ENCODE measurements at places on chromosomes 16 and 17.
A peak's percentile ranks its signal among the peaks of the same experiment; 100 is the strongest.

DNA sequence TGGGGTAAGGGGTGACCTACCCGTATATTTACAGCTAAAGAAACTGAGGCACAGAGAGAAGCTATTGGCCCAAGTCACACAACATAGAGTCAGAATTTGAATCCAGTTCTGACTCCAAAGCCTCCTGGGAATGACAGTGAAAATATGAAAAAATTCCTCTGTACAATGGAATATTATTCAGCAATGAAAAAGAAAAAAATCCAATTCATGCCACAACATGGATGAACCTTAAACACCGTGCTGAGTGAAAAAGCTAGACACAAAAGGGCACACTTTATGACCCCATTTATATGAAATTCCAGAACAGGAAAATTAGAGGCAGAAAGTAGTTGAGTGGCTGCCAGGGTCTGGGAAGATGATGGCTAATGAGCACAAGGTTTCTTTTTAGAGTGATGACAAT is 75.4 kb downstream of the LITAF start:
- no peak for DNase-seq

- DNase-seq = no peak
Observed at GRCh38 chr17:61408151-61409041, 8.8 kb downstream of the TBX2 start.

GRCh38 chr16:66873685-66874055 is 6.6 kb upstream of the PDP2 start:
- no peak for DNase-seq

- DNase-seq = no peak
Observed at GRCh38 chr17:57714665-57715180, 30.4 kb downstream of the CCDC182 start.

DNA sequence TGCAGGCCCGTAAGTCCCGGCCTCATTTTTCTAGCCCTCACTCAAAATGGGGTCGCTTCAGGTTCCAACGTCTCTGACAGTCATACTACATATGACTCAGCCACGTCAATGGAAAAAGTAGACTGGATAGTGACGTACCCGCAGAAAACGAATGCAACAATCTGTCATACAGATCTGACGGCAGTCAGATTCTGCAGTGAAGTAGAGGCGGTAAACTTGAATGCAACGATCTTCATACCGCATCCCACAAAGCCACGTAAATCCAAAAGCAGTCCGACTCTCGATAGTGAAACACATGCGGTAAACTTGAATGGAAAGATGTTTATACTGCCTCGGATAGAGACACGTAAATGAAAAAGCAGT is 38.4 kb upstream of the ARL4D start:
- DNase-seq = no peak

DNA sequence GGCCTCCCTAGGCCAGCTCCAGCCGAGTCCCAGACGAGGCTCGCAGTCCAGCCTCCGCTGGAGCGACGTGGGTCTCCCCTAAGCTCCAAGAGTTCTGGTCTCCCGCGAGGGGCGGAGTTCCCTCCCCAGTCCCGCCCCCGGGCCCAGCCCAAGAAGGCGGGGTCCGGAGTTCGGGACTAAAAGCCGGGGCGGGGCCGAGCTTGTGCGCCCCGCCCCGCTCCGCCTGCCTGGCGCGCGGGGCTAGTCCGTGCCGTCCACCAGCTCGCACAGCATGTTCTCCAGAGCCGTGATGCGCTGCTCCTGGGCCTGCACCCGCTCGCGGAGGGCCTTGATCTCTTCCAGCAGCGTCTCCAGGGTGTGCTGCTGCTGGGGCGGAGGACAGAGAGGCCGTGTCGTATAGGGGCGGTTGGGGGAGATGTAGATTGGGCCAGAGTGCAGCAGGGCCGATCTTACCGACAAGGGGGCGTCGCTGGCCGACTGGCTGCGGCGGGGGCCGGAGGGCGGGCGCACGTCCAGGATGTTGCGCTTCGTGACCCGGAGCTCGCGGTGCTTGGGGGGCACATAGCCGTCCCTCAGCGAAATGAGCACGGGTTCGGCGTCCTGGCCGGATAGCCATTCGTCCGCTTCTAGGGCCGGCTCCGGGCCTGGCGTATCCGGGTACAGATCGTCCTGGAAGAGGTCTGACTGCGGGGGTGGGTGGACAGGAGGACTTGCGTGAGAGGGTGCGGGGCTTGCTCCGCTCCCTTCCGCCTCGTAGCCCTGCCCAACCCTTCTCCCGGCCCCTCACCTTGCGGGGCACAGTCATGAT is 7.0 kb downstream of the CORO6 start:
- DNase-seq = peak; percentile 53

GRCh38 chr16:66554495-66554894 is 2.1 kb downstream of the CKLF start:
- no peak for DNase-seq

GRCh38 chr16:27748868-27749546 is 199.1 kb downstream of the KATNIP start:
- peak; percentile 22 for DNase-seq

GRCh38 chr17:1709403-1709951 is 700 bp downstream of the TLCD2 start:
- DNase-seq = no peak

DNA sequence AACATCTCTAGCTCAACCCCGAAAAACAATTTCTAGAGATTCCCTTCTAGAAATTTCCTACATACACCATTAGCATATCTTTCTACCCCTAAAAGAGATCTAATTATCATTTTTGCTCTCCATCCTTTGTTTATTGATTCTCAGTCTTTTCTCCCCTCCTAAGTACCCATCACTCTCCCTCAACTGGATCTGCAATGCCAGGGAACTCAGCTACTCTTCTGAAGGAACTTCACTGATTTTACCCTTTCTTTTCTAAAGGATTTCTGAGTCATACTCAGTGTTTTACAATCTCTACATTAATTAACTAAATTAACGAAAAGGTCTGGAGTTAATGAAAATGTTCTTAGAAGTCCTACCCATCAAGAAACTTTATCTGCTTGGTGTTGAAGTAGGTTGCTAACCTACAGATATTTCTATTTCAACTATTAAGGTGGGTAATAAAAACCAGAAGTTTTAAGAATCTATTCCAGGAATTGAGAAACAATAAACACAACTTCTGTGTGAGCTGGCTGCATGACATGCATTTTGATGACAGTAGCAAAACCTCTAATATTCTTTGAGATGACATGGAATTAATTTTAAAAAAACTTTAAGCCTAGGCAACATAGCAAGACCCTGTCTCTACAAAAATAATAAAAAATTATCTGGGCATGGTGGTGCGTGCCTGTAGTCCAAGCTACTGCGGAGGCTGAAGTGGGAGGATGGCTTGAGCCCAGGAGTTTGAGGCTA is 13.6 kb downstream of the CREBBP start:
- DNase-seq = no peak

- peak; percentile 28 for DNase-seq
Observed at GRCh38 chr16:22670551-22671041, 143.4 kb upstream of the HS3ST2 start.

DNA sequence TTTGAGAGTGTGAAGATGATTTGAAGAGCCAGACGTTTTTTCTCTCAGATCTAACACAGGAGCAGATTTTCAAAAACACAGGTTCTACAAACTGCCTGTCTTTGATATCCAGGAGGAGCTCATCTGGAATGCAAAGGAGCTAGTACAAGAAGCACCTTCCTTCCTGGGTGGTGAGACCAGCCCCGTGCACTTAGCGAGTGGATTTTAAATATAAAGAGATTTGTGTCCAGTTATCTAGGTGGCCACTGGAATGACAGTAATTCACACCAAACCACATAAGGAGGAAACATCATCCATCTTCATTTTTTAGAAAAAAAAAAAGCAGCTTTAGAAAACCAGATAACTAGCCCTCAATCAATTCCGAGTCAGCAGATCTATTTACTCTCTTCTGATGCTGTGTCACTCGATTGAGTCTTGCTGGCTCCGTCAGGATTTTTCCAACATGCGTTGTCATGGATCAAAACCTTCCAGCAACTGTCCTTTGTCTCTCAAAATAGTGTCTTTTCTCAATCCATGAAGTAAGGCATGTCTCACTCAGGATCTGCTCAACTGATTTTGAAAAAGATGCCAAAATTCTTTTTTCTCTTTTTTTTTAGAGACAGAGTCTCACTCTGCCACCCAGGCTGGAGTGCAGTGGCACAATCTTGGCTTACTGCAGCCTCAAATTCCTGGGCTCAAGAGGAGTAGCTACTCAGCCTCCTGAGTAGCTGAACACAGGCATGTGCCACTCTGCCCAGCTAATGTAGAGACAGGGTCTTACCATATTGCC is 451.2 kb upstream of the PSMD7 start:
- DNase-seq = no peak

GRCh38 chr16:77221482-77221881 is 22.3 kb downstream of the SYCE1L start:
- no peak for DNase-seq

DNA sequence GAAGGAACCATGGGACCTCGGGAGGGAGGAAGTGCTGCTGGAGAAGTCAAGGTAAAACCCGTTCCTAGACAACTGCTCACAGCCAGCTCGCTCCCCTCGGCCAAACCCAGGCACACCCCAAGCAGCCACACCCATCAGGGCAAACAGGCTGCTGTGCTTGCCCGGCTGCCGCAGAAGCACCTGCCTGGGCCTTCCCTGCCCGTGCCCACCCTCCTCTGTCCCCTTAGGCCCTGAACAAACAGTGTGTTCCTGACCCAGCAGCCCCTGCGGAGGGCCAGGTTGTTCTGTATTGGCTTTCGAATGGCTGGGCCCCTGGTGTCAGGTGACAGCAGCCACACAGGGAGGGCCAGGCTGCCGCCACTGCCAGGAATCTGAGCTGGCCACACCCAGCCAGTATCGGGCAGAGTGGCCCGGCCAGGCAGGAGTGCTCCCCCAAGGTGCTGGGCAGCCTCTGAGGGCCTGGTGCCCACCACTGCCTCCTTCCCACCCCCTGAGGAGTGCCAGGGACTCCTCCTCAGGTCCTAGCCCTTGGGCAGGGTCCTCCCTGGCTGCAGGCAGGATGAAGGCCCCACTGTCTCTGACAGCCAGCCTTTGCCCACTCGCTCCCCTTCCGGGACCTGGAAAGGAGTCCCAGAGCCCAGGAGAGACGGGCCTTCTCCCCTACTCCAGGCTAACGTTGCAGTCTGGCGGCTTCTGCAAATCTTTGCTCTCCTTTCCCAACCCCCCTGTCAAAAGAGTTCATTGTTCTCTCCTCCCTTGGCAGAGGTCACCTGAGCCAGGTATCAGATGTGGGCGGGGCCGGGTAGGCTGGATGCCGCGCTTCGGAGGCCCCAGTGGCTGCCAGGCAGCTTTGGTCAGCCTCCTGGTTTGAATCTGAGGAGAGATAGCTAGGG is 24.0 kb downstream of the LLGL2 start:
- DNase-seq = no peak

DNA sequence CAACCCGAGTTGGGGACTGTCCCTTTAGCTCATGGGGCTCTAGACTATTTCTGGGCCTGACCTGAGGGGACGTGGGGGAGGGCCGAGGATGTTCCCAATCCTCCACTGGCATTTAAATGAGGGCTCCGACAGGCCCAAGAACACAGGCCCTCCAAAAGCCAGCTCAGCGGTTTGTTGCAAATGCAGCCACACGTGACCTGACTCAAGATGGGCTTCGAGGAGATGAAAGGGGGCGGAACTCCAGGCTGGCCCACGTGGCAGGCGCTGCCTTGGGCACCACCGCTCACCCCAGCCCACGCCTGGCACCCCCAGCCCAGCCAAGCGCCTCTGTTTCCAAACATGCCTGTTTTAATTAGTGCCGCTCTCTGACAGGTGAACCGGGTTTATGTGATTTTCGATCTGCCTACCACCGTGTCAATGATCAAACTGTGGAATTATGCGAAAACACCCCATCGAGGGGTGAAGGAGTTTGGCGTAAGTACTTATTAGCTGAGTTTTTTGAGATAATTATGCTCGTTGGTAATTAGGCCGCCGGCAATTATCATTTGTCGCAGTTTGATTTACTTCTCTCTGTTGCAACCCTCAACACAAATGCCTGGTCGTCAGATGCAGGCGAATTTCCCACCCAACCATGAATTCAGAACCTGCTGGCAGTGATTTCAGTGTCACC is 226.7 kb downstream of the KATNIP start:
- peak; percentile 75 for DNase-seq

- no peak for DNase-seq
Observed at GRCh38 chr17:60256174-60256573, 106.4 kb downstream of the CA4 start.

DNA sequence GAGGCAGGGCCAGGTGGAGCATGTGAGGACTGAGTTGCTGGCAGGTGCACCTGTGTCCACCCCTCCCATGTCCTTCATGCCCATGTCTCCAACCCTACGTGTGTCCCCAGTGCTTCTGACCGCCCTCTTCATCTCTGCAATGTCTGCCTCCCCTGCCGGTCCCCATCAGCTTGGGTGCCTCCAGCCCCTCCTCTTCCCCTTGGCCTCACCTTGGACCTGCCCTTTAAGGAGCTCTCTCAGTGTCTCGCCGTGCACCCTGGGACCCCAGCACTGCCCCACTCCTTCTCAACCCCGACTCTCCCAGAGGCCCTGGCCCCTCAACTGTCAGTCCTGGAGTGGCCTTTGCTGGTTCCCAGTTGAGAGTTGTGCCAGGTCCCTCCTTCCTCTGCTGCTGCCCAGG is 15.0 kb downstream of the RIPOR1 start:
- DNase-seq = no peak

GRCh38 chr16:4944333-4945281 is 7.7 kb upstream of the PPL start:
- DNase-seq = no peak

Data from amygdala (tissue), 56 donors.